Activated CD4-positive, CD25-positive, alpha-beta regulatory T cell treated with anti-CD3 and anti-CD28 coated beads, Interleukin-2, amount 50 U/mL, for 16 hours (primary cell): ENCODE measurements at places on chromosomes 5 and 9.

DNA sequence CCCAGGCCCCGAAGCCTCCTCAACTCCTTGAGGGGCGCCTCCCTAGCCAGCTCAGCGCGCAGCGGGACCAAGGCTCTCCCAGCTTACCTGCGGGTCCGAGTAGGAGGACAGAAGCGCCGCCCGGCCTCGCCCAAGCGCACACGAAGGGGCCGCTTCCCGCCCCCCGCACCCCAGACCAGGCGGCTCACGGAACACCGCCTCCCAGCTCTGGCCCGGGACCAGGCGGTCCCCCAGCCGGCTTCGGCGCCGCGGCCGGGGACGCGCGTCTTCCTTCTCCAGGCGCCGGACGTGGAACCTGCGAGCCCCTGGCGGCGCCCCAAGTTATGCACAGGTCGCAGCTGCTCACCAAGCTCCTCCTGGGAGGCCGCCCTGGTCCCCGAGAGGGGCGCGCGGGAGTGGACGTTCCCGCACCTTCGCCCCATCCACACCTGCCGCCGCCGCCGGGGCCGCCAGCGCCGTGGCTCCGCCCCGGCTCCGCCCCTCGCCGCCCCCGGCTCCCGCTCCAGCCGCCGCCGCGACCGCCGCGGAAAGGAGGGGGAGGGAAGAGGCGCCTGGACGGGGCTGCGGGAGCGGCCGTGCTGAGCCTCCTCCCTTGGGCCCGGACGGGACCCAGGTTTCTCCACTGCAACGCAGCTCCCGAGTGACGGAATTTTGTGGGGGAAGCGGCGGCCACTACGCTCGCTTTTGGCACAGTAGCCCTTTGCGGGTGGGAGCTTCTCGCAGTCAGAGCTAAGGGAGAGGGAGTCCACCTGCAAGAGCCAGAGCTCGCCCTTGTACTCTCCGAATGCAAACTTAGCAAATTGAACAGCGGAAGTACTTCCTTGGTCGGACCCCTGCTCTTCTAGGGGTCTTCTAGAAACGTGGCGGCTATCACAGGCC is 77.5 kb upstream of the IFNE start:
- no peak for DNase-seq

GRCh38 chr9:96232164-96232538 is 69.8 kb downstream of the HSD17B3 start:
- no peak for DNase-seq

DNA sequence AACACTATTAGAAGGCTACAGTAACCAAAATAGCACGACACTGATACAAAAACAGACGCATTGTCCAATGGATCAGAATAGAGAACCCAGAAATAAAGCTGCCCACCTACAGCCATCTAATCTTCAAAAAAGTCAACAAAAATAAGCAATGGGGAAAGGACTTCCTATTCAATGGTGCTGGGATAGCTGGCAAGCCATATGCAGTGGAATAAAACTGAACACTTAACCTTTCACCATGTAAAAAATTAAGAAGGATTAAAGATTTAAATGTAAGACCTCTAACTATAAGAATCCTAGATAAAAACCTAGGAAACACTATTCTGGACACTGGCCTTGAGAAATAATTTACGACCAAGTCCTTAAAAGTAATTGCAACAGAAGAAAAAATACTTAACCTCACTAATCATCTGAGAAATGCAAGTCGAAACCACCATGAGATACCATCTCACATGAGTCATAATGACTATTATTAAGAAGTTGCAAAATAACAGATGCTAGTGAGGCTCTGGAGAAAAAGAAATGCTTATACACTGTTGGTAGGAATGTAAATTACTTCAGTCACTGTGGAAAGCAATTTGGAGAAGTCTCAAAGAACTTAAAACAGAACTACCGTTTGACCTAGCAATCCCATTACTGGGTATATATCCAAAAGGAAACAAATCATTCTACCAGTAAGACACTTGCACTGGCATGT is 203.3 kb upstream of the CDH9 start:
- no peak for DNase-seq

- no peak for DNase-seq
These were observed 26.0 kb upstream of the TTLL11 start for GRCh38 chr9:122119166-122119521.

- no peak for DNase-seq
These were observed 27.1 kb upstream of the IL33 start for GRCh38 chr9:6188466-6188865.

GRCh38 chr9:114214686-114215414 is 59.5 kb downstream of the COL27A1 start:
- no peak for DNase-seq

- peak; percentile 69 for DNase-seq
These were observed 30.4 kb downstream of the JADE2 start for GRCh38 chr5:134555890-134556311.

DNA sequence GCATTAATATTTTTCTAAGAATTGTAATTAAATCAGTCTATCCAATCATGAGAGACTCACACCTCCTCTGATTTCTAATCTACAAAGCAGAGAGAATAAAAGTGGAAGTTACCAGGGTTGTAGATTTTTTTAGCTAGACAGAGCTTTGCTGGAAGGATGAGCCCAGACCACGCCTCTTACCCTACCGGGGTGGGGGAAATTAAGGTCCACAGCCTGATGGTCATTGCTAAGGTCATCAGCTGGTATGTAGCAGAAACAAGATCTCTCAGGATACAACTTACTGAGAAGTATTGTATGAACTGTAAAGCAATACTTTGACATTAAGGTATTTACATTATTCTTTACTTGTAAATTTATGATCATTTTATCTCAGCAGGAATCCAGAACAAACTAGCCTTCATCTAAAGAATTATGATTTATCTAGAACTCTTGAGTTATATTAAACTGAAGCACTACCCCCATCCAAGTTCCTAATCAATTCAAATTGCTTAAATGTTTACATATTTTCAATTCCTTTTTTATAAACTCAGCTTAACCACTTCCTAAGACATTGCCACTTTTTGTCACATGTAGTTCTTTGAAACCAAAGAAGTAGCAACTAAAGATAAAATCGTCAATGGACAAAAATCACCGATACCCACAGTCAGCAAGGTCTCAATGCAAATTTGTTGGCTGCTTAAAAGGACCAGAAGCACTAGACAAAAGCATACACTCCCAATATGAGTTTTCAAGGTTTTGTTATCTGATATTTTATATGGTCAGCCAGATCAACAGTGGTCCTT is 225.8 kb upstream of the DAPK1 start:
- DNase-seq: no peak

DNA sequence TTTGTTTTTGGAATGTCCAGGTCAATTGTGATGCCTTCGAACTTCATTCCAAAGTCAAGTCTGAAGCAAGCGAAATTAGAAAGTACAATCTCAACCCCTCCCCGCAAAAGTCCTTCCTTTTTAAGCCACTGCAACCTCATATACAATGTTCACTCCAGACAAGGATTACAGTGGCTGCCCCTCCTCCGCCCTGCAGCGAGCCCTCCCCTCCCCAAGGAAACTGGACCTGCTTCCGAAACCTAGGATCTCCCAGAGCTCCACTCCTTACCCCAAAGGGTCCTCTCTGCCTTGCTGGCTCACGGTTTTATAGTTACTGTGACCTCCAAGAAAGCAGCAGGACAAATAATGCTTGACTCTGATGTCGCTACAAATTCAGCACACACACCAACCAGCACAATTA is 10.4 kb downstream of the LRRC14B start:
- DNase-seq: no peak

- DNase-seq: no peak
These were observed 19.5 kb upstream of the ALDH1B1 start for GRCh38 chr9:38372762-38373619.

DNA sequence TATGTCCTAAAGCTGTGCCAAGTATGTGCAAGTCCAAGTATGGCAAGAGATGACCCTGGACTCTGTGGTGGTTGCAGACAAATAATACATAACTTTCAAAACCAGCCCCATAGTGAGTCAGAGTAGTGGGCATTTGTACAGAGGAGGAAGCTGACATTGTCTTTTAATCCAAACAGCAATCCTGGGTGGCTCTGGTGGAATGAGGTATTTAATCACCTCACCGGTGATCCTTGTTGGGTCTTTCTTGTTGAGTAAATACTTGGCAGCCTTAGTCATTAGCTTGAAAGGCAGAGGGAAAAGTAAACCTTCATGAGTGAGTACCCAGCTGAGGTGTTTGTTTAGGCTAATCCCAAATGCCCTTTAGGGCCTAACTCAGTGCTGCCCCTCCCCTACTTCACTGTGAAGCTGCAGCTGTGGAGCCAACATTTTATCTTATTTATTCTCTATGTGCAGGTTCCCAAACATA is 148.7 kb upstream of the SLC12A2 start:
- no peak for DNase-seq

GRCh38 chr5:169911448-169912212 is 68.7 kb downstream of the INSYN2B start:
- DNase-seq: no peak

GRCh38 chr5:164497311-164498064 is 992.1 kb downstream of the MAT2B start:
- DNase-seq: no peak
